Activated naive CD4-positive, alpha-beta T cell treated with Interleukin-2 at 50 U/mL for 16 hours (primary cell): ENCODE measurements at places on chromosomes 11 and 22.

GRCh38 chr22:49882519-49883293 is 29.1 kb downstream of the ZBED4 start:
- no peak for DNase-seq

DNA sequence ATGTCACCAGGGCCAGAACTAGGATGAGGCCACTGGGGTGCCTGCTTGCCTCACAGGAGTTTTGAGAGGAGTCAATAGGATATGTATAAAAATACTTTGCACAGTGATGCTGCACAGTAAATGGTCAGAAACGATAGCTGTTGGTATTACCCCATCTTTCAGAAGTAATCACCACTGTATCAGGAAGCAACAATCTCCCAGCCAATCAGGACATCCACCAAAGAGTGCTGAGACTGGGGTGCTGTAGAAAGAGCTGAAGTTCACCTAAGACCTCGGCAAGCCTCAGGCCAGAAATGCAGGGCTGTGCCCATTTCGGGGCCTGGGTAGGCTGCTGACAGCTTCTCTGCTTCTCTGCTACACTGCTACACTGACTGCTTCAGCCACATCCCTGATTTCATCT is 17.4 kb downstream of the LMO2 start:
- no peak for DNase-seq

GRCh38 chr22:40374567-40374966 is 4.2 kb downstream of the SGSM3 start:
- DNase-seq = no peak

GRCh38 chr22:37232140-37232998 is 11.7 kb downstream of the RAC2 start:
- DNase-seq = no peak

DNA sequence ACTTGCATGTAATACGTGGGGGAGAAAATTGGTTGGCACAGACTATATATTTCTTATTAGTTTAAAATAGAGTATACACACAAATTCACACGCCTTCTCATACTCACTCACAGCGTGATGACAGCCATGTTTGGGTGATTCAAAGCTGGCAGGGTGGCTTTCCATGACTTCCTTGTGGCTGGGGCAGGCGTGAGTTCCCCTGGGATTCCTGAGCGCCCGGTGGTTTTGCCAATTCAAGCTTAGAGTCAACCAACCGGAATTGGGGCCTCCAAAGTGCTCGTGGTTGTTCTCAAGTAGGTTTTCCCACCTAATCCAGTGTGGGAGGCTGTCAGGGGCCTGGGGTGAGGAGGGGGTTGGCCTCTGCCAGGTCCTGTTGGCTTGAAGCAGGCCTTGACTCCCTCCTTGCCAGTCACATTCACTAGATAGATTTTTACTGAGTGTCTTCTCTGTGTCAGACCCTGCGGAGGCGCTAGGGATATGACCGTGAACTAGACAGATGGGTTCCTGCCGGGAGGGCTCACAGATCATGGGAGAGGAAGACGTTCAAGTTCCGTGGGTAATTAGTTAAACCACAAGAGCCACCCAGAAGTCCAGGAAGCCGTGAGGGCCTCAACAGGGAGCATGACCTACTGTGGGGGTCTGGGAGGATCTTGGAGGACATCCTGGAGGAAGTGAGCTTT is 11.5 kb downstream of the PKNOX2 start:
- DNase-seq = no peak

- DNase-seq = no peak
These were observed 128.8 kb downstream of the MED15 start for GRCh38 chr22:20636075-20636812.

- no peak for DNase-seq
These were observed 912.8 kb downstream of the DLG2 start for GRCh38 chr11:84714316-84714780.

- DNase-seq = no peak
These were observed 25.0 kb downstream of the ADA2 start for GRCh38 chr22:17194213-17194612.

GRCh38 chr22:47602732-47603131 is 840.3 kb downstream of the TBC1D22A start:
- no peak for DNase-seq

GRCh38 chr22:27554841-27555456 is 246.6 kb downstream of the MN1 start:
- no peak for DNase-seq
